ENCODE measurements at places on chromosomes 2 and 18.

DNA sequence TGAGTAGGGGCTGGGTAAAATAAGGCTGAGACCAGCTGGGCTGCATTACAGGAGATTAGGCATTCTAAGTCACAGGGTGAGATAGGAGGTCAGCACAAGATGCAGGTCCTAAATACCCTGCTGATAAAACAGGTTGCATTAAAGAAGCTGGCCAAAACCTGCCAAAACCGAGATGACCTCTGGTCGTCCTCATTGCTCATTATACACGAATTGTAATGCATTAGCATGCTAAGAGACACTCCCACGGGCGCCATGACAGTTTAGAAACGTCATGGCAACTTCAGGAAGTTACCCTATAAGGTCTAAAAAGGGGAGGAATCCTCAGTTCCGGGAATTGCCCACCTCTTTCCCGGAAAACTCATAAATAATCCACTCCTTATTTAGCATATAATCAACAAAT, 132.2 kb downstream of the ARL4C start:
- no peak for DNase-seq

GRCh38 chr2:95138702-95139101, 17.1 kb upstream of the MRPS5 start:
- no peak for DNase-seq

GRCh38 chr2:29580223-29580622, 341.2 kb downstream of the ALK start:
- no peak for DNase-seq

GRCh38 chr2:208250388-208250787, 4.5 kb downstream of the IDH1 start:
- no peak for DNase-seq

DNA sequence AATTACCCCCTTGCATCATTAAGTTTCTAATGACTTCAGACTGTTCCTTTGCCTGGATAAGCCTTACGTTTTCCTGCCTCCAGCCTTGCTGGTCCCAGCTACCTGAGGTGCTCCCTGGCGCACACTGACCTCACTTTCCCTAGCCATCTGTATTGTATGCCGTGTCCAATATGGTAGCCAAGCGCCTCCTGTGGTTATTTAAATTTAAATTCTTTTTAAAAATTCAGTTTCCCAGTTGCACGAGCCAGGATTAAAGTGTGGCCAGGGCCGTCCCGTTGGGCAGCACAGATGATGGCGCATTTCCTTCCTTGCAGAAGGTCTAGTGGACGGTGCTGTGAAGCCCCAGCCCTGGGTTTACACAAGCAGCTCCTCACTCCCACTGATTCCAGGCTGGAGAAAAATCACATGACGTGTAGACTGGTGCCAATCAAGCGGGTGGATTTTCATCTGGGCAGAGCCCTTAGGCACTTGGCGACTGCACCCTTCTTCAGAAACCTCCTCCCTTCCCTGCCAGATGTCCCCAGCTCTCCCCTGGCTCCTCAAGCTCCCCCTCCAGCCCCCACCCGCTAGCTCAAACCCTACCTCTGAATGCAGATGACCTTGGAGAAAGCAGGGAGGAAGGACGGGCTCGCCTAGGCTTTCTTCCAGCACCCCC, 33.9 kb downstream of the ACKR3 start:
- no peak for DNase-seq

GRCh38 chr18:67139899-67140298, 376.6 kb downstream of the DSEL start:
- no peak for DNase-seq

DNA sequence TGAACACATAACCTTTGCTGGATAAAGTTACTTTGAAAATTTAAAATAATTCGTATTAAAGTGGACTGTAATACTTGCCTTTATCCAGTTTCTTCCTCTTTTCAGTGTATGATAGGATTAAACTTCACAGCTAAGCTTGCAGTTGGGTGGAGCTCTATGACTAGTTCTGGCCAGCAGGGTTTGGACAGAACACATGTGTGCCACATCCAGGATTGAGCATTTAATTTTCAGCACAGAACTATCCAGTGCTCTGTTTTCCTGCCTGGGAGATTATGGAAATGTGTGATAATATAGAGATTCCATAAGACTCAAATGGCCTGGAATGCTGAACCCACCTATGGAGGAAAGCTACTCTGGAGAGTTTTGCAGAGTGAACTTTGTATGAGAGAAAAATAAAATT, 200.2 kb downstream of the OSR1 start:
- no peak for DNase-seq

DNA sequence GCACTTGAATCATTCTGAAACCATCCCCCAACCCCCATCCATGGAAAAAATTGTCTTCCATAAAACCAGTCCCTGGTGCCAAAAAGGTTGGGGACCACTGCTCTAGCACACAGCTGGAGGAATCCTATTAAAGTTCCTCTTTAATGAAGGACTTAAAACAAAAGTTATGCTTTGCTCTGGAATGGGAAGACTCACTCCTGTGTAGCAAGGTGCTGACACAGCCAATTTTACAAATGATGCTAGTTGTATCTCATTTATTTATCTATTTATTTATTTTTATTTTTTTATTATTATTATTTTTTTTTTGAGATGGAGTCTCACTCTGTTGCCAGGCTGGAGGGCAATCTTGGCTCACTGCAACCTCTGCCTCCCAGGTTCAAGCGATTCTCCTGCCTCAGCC, 58.9 kb upstream of the NDUFV2 start:
- no peak for DNase-seq

- peak; percentile 39 for DNase-seq
These were observed 37.6 kb downstream of the SMAD7 start for GRCh38 chr18:48913201-48913600.

- no peak for DNase-seq
These were observed 1606.3 kb downstream of the SUCLG1 start for GRCh38 chr2:82852787-82853186.

DNA sequence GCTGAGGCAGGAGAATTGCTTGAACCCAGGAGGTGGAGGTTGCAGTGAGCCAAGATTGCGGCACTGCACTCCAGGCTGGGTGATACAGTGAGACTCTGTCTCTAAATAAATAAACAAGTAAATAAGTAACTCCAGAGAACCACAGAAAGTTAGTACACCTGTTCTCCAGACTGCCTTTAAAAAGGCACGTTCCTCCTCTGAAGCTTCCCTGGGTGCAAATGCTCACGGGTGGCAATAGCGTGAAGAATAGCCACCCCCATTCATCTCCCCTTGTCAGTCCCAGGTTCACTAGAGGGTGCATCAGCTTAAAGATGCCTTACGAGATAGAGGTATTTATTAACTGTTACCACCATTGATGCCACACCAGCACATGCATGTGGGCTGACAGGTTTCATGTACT, 64.3 kb upstream of the RTN4 start:
- DNase-seq: no peak

DNA sequence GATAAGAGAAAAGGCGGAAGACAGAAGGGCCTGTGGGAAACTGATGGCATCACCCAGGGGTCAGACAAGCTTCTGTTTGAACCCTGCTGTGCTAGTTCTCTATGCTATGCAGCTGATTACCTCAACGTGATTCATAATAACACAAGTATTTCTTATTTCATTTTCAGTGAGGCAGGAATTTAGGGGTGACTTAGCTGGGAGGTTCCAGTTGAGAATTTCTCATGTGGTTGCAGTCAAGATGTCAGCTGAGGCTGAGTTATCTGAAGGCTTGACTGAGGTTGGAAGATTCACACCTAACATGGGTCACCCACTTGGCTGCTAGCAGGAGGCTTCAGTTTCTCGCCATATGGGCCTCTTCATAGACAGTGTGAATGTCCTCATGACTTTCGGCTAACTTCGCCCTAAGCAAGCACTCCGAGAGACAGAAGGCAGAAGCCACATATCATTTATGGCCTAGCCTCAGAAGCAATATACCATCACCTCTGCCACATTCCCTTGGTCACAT, 34.0 kb upstream of the TMEM131 start:
- DNase-seq: no peak

Data from NAMALWA (cell line).